ENCODE measurements at places on chromosomes 5 and 9.

DNA sequence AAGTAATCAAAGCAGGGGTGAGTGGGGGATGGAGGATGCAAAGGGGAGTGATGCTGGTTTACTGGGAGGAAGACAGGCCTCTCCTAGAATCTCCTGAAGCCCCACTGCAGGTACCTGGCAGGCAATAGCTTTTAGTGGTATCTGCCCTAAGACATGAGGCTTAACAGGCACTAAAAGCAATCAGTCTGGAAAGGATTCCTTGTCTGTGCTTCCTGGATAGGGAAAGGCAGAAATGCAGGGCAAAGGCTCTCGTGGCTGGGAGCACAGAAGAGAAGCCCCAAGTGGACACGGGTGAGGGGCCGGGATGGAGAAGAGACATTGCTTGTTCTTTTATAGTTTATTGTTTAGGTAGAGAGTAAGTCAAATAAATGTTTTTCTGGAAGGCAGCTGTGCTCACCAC is 40.1 kb downstream of the CCNJL start:
- no peak for DNase-seq

DNA sequence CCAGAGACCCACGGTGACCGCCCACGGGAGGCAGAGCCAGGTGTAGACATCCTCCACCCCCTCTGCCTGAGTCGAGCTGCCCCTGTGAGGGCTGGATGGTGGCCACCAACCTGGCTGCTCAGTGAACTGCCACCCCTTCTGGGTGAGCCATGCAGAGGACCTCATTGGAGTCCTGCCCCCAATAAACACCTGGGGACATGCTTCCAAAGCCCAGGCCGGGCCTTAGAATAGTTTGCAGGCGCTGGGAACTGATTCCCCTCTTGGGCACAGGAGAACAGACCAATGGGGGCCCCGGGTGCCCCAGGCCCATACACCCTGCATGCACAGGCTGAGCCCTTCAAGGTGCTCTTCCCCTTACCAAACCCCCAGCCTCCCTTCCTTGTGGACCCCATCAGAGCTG is 38.1 kb upstream of the GFPT2 start:
- no peak for DNase-seq

- DNase-seq = no peak
These were observed 134.4 kb upstream of the EFNA5 start for GRCh38 chr5:107805166-107805565.

DNA sequence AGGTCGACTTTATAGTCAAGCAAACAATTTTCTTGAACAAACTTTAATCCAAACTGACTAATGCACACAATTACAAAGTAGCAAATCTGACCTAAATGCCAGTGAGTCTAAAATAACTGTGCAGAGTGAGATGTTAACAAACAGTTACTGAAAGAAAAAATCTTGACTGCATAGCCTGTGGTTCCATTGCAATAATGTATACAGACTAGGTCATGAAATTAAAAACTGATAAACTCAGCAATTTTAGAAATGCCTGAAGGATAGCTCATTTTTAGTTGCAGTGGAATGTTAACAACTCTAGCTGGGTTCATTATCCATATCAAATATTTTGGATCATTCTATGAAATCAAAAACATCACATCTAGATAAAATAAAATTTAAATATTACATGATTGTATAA is 73.4 kb upstream of the CDH12 start:
- no peak for DNase-seq

- no peak for DNase-seq
These were observed 129.0 kb downstream of the DAB2IP start for GRCh38 chr9:121780177-121781040.

- DNase-seq = no peak
These were observed 34.2 kb downstream of the MTAP start for GRCh38 chr9:21836437-21837161.

GRCh38 chr5:55134053-55134722 is 25.8 kb upstream of the GPX8 start:
- peak; percentile 67 for DNase-seq

DNA sequence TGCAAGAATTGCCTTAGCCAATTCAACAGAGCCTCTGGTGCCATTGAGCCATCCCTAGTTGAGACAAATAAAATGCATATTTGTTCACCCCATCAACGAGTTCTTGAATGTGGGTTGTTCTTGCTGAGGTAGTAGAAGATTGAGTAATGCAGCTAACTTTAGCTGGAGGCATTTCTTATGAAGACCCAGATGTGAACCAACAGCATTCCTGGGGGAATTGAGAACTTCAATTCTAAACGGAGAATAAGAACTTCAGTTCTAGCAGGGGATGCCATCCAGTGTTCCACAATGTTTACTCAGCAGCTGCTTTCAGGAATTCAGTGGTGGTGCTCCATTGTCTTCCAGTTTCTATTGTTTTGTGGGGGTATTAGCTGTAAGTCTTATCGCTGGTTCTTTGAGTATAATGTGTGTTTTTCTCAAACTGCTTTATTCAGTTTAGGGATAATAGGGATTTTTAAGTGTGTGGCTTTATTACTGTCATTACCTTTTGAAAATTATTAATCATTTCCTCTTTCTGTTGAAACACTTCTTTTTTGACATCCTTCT is 1968.2 kb upstream of the NUDT12 start:
- DNase-seq = no peak

GRCh38 chr5:35212122-35212982 is 17.9 kb downstream of the PRLR start:
- DNase-seq = no peak

- DNase-seq = no peak
These were observed 3.2 kb downstream of the FAT2 start for GRCh38 chr5:151587796-151588555.

GRCh38 chr5:60505373-60506171 is 194.4 kb downstream of the DEPDC1B start:
- DNase-seq = no peak

Data from activated CD4-positive, alpha-beta T cell treated with anti-CD3 and anti-CD28 coated beads, Interleukin-2, Interleukin-6, amounts not matched to agents 100 ng/mL and 50 ng/mL, durations not matched to agents 16 hours and 8 hours (primary cell).